Activated CD4-positive, alpha-beta T cell treated with anti-CD3 and anti-CD28 coated beads, Interleukin-2, amount 50 U/mL, for 4 hours (primary cell): ENCODE measurements at places on chromosomes 5 and 9.

DNA sequence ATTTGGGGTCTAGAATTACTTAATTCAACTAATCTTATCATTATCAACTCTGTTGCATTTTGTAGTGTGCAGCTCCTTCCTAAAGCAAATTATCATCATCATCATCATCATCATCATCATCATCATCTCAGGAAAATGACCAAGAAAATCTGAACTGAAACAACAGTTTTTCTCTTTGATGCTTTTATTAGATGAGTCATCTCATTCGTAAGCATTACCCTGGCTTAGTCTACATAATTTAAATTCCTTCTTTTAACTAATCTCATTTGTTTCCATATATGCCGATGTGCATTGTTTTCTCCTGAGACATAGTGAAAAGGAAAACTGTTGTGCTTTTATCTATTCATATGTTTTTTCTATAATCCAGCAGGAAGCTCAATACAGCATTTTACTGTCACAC is 173.0 kb upstream of the PDE4D start:
- no peak for DNase-seq

DNA sequence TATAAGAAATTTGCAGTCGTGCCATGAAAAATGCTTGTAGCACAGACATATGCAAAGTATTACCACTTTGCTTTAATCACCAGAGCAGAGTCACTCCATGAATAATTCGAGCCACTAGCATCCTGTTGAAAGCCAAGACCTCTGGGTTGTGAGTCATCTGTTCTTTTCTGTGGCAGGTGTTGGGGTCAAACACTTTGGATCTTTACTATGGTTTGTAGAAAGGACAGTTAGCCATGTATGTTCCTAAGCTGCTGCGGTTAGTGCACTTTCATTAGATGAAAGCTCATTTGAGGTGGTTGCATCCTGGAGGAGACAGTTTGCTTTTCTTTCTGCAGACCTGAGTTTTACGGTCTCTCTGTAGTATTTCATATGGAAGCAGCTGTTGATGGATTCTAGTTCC is 223.7 kb downstream of the DMRT2 start:
- no peak for DNase-seq

DNA sequence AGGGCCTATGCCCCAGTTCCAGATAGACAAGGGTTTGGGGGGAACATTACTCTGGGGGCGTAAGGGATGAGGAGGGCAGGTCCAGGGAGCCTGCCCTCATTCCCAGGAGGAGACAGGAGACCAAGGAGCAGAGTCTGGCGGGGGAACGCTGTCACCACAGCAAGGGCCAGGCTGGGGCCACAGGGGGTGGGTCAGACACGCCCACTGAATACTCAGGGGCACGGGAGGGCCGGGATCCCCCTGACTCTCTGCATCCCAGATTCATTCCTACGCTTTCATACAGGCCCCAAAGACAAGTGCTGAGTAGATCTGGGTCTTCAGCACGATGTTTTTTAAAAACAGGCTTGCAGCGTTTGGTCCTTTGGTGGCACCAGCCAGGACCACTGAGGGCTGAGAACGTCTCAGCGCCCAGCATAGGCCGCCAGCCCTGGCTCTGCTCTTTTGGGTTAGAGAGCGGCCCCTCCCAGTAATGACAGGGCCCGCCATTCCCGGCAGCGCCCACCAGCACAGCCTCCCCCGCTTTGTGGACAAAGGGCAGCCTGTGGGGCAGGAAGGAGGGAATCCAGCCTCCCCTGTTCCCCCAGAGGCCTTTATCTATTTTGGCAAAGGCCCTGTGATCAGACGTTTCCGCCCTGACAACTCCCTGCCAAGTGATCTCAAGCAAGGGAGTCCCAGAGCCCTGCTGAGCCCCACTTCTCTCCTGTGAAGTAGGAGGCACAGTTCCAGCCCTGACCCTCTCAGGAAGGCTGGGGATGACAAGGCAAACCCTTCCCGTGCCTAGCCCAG is 24.9 kb downstream of the NEK6 start:
- DNase-seq, result no peak

GRCh38 chr9:136748666-136749611 is 614 bp upstream of the LCN6 start:
- no peak for DNase-seq

DNA sequence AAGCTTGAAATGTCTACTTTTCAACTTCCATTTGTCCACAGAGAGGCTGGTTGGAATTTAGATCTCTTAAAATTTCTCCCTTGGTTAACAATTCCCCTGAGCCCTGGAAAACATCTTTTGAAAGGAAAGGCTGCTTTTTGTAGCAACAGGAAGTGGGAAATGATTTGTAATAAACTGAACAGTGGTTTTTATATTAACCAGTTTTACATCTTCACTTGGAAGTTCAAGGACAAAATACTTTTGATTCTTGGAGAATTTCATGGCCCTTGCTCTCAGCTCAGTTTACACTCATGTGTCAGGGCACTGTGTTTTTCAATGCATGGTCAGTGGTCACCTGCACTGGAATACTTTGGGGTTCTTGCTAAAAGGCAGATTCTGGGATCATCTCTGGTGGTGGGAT is 9.9 kb downstream of the MLANA start:
- no peak for DNase-seq
